ENCODE measurements at places on chromosomes 7 and 10. TPM values are rescaled to one million over a fixed set of nuclear protein-coding genes. Genes with fewer than 3 reads are reported as not detected.

CTAGE4 gene
- total RNA-seq, result 1.1 TPM

OR9A2 gene
- total RNA-seq, result not detected

HNRNPA2B1 gene
- 381 TPM for total RNA-seq

ZNF33B gene
- 13.1 TPM for total RNA-seq

CEP55 gene
- 84.8 TPM for total RNA-seq

CHAT gene
- not detected for total RNA-seq

C10orf62 gene
- not detected for total RNA-seq

C10orf67 gene
- total RNA-seq, result not detected

TRIM50 gene
- not detected for total RNA-seq

CREB3L2 gene
- 65.3 TPM for total RNA-seq

Measured in thoracic aorta endothelial cell (primary cell).